ENCODE measurements at places on chromosomes 3 and 15.

- DNase-seq = no peak
Observed at GRCh38 chr3:111531446-111531845, 10.6 kb upstream of the CD96 start.

DNA sequence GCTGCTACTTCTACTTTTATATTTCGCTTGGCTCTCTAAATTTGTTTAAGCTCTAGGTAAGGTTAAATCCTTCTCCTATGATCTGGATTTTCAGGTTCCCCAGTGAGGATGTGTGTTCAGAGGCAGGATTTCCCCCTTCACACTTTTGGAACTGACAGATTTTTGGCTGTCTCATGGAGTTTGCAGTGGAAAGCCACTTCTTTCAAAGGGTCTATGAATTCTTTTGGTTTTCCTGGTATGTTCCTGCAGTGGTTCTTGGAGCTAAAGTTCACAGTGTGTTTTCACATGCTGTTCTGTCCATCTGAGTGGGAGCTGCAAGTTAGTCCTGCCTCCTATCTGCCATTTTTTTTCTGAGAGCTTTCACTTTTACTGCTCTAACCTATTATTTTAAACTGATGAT is 21.6 kb upstream of the TIGIT start:
- no peak for DNase-seq

DNA sequence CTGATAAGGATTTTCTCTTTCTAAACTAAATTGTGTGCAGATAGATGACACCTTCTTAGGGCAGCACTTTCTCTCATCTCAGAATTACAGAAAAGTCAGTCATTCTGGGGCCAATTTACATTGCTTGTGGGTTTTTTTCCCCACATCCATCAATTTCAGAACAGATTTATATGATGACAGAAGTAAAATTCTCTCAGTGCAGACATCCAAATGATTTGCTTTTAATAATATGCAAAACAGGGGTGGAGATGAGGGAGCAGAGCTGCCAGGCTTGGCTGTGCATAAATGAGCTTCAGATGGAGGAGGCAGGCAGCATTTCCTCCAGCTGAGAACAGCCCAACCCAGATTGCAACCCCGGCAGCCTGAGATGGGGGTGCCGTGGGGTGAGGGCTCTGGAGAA is 44.0 kb downstream of the EDEM1 start:
- DNase-seq = no peak

DNA sequence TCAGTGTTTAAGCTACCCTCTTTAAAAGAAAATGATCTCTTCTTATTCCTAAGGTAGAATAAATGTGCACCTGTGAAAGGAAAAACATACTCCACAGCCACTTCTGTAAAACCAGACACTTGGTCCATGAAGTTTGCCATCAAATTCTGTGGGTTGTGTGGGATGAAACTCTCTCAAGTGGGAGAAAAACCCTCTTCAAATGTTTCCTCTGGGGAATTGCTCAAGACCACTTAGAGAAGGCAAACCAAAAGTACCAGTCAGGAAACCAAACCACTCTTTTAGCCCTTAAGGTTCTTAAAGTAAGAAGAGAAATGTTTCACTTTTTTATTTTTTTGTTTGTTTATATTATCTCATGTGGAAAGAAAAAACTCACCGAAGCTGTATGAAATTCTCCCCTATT is 1.2 kb downstream of the COL8A1 start:
- no peak for DNase-seq

GRCh38 chr3:17144665-17144993 is 259.9 kb downstream of the PLCL2 start:
- no peak for DNase-seq

DNA sequence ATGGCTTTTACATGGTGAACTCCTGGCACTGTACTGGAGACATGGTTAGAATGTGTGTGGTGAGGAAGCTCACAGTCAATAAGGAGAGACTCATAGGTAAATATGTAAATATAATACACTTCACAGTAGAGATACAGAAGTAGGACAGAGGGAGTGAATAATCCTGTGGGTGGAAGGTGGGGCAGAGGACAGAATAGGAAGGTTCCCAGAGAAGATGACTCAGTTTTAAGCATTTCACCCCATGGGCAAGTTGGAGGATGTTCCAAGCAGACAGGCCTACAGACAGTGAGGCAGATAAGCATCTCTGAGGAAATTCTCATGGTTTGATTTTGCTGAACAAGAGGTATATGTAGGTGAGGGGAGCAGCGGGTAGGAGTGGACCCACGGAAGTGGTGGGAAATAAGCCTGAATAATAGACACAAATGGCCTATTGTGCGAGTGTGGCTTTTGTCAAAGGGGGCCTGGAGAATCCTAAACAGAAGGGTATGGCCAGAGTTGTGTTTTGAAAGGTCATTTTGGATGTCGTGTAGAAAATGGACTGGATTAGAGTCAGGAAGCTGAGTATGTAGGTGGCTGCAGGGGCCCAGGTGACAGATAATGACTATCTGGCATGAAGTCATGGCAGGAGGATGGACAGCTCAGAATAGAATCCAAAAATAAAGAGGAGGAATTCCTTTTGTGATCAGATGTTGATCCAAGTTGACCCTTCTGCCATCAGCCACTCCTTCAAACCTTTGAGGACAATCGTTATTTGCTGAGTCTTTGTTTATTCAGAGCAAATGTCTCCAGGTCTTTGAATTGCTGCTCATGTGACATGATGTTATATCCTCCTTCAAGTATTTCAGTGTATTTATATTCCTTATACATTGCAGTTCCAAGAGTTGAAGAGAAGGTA is 97.3 kb upstream of the THRB start:
- no peak for DNase-seq

- DNase-seq = no peak
Observed at GRCh38 chr3:64890006-64890405, 202.2 kb upstream of the ADAMTS9 start.

- no peak for DNase-seq
Observed at GRCh38 chr15:51302480-51302879, 35.9 kb downstream of the CYP19A1 start.

GRCh38 chr15:100211855-100212850 is 129.6 kb downstream of the ADAMTS17 start:
- no peak for DNase-seq

- no peak for DNase-seq
Observed at GRCh38 chr3:128083980-128084674, 31.9 kb downstream of the SEC61A1 start.

- peak; percentile 60 for DNase-seq
Observed at GRCh38 chr3:128075522-128076482, 23.6 kb downstream of the SEC61A1 start.

DNA sequence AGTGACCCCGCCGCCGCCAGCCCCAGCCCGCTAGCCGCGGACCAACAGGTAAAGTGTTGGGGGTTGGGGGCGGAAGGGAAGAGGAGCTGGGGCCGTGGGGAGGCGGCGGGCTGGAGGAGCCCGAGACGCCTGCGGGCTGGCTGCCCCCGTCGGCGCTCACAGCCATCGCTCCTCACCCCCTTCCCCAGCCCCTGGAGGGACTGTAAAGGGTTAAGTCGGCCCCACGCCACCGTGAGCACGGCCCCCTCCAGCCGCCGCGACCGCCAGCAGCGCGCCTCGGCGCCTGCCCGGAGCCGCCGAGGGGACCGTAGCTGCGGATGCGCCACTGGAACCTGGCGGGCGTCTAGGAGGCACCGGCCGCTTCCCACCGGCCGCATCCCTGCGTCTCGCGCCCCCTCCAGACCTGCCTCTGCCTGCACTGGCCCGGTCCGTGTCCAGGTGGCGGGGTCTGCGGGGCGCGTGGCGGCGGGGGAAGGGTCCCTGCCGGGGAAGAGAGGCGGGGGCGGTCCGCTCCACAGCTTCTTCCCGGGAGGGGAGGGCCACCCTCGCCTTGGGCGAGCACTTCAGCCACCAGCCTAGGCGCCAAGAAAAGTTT is 522 bp downstream of the MED12L start:
- DNase-seq = no peak

DNA sequence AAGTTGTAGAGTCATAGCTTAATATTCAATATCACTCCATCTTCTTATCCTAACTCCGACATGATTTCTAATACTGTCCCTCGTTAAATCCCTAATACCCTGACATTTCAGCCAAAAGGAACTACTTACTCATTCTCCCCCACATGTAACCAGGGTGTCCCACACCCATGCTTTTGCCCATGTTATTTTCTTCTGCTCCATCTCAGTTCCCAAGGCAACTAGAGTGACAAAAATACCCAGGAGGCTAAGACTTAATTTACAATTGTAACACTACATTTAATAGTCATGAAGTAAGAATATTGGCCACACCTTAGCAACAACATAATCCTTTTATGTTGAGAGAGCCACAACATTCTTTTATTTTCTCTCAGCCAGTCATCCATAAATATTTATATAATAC is 248.5 kb upstream of the TGFBR2 start:
- DNase-seq = no peak

- no peak for DNase-seq
Observed at GRCh38 chr3:182252802-182253201, 540.5 kb upstream of the ATP11B start.

DNA sequence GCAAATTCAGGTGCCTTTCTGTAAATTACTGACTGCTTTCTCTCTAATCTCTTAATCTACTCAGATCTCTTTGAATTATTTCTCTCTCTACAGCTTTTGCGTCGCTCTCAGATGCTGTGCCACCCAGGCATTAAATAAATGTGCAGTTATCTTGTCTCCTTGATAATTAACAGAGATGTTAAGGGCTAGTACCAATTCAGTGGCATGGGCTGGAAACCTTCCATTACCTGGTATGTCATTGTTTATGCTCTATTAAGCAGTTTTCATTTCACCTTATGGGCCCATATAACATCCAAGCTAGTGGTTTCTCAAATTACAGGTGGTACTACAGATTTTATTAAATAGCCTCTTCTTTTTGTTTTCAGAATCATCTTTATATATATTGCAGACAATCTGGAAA is 66.0 kb downstream of the PEX5L start:
- no peak for DNase-seq

DNA sequence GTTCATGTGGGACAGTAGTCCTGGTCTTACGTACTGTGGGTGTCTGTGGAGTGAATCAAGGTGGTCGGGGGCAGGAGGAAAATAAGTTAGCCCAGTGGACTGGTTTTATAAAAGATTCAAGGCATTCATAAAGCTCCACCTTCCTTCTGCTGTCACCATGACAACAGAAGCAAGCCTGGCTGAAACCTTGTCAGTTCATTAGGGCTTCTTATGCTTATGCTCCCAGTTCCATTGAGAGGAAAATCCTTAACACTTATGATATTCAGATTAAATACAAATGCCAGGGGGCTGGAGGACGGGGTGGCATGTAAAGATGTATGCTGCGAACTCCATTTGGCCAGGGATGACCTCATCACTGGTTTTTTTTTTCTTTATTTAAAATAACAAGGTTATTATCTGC is 283.1 kb upstream of the ATP10A start:
- DNase-seq = no peak

GRCh38 chr3:39329493-39329892 is at the start of gene CCR8:
TSS of gene CCR8 (plus strand) at chr3:39329709. CDS start at chr3:39332332, 2,623 bp downstream.
- no peak for DNase-seq

DNA sequence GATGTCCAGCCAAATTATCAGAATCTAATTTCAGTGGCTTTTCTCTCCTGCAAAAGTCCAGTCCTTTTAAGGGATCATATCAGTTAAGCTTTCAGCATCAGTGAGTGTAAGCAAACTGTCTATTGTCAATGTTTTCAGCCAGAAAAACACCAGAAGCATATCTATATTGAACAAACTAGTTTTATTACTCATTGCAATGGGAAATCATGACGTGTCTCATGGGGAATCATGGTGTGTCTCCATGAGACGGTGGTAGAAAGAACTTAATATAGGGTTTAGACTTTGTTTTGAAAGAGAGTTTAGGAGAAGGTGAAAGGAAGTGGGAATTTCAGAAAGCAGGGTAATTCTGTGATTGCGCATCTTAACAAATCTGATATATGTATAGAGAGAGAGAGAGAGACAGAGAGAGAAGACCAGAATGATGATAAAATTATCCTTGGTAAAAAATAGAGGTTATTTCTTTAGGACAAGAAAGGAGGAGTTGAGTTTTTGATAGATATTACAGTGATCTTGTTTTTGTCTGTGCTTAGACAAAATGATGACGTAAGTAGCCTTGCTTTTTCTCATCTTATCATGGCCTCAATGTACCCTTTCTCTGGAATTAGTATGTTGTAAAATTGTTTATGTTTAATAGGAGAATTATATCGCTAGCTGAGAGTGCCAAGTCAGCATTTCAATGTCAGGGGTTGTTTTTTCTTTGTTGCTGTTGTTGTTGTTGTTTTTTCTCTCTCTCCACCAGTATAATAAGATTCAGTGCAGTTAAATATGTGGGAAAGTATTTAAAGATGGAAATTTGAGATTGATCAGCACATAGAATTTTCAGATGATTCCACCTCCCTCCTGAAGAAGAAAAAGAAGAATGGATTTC is 129.9 kb upstream of the OSTN start:
- DNase-seq = no peak

DNA sequence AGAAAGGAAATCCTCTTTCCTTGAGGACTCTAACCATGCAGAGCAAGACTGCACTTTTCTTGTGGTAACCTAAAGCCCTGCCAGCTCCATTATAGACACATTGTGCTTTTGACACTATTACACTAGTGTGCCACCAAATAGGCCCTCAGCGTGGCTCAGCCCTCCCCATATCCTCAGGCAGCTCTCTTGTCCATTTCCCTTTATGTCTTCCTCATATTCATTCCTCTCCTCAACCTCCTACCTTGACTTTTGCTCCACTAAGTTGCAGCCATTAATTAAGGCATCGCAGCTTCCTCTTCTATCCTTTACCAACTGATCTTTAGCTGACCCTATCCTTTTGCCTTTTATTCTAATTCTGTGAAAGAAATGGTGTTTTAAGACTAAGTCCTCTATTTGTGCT is 3.7 kb downstream of the ATG7 start:
- DNase-seq = no peak

- no peak for DNase-seq
Observed at GRCh38 chr3:151410891-151411559, 26.5 kb upstream of the P2RY12 start.

GRCh38 chr3:14564741-14565140 is 24.6 kb upstream of the GRIP2 start:
- DNase-seq = no peak

GRCh38 chr3:43759938-43760337 is 69.2 kb downstream of the ABHD5 start:
- no peak for DNase-seq

- no peak for DNase-seq
Observed at GRCh38 chr3:136802481-136802996, 16.4 kb upstream of the SLC35G2 start.

DNA sequence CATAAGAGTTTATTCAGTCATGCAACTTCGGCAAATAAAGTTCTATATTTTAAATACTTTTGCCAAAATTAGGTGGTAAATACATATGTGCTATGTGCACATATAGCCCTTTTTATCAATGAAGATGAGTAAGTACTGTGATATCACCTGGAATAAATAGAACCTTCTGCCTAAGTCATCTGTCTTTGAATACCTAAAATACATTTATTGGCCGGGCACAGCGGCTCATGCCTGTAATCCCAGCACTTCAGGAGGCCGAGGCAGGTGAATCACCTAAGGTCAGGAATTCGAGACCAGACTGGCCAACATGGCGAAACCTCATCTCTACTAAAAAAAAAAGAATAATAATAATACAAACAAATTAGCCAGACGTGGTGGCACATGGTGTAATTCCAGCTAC is 73.8 kb upstream of the FLNB start:
- no peak for DNase-seq

All from cerebellar nuclear complex (tissue), 1 donor.